ENCODE measurements at places on chromosomes 6 and 20. TPM values are rescaled to one million over a fixed set of nuclear protein-coding genes. Genes with fewer than 3 reads are reported as not detected.

ABHD12 gene
- total RNA-seq = 30.2 TPM

SCRT2 gene
- total RNA-seq = not detected

CDKN1A gene
- total RNA-seq = 162 TPM

RBL1 gene
- 8.6 TPM for total RNA-seq

RRAGD gene
- total RNA-seq = 3.2 TPM

ARMH2 gene
- total RNA-seq = not detected

GGTLC1 gene
- not detected for total RNA-seq

CST8 gene
- total RNA-seq = not detected

NMBR gene
- 0.12 TPM for total RNA-seq

PPP1R14C gene
- 11.3 TPM for total RNA-seq

WFDC2 gene
- total RNA-seq = not detected

ULBP2 gene
- 7.0 TPM for total RNA-seq

APCDD1L gene
- 2.4 TPM for total RNA-seq

KHDC1L gene
- total RNA-seq = not detected

RAB5IF gene
- total RNA-seq = 55.0 TPM

SYCP2L gene
- total RNA-seq = not detected

RGS17 gene
- 37.3 TPM for total RNA-seq

LBP gene
- total RNA-seq = 0.26 TPM

PPP1R3G gene
- total RNA-seq = 1.2 TPM

CLIC5 gene
- not detected for total RNA-seq

OPRM1 gene
- not detected for total RNA-seq

MICB gene
- 14.4 TPM for total RNA-seq

PET117 gene
- 8.5 TPM for total RNA-seq

DYNLT2 gene
- 1.1 TPM for total RNA-seq

EDN1 gene
- total RNA-seq = 5.2 TPM

TENT5A gene
- total RNA-seq = 19.6 TPM

LTA gene
- total RNA-seq = not detected

OPN5 gene
- total RNA-seq = 1.1 TPM

RHAG gene
- total RNA-seq = not detected

CTCFL gene
- not detected for total RNA-seq

PTPN1 gene
- total RNA-seq = 24.0 TPM

SASH1 gene
- total RNA-seq = 93.0 TPM

PEX7 gene
- total RNA-seq = 11.1 TPM

SLC22A2 gene
- 0.13 TPM for total RNA-seq

NCOA5 gene
- 7.8 TPM for total RNA-seq

SLC4A11 gene
- total RNA-seq = 0.26 TPM

EPPIN gene
- total RNA-seq = not detected

SPATS1 gene
- not detected for total RNA-seq

F13A1 gene
- total RNA-seq = not detected

Data from aortic smooth muscle cell (primary cell).